ENCODE measurements at places on chromosomes 16 and 17.

GRCh38 chr17:65511316-65511715 lies 50.1 kb downstream of the AXIN2 start:
- no peak for DNase-seq

DNA sequence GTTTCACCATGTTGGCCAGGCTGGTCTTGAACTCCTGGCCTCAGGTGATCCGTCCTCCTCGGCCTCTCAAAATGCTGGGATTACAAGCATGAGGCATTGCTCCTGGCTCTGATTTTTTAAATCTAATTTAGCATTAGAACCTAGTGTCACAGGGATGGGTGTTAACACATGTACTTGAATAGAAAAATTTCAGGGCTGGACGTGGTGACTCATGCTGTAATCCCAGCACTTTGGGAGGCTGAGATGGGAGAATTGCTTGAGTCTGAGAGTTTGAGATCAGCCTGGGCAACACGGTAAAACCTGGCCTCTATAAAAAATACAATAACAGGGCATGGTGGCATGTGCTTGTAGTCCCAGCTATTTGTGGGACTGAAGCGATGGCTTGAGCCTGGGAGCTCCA lies 6.0 kb upstream of the RNF135 start:
- DNase-seq: no peak

DNA sequence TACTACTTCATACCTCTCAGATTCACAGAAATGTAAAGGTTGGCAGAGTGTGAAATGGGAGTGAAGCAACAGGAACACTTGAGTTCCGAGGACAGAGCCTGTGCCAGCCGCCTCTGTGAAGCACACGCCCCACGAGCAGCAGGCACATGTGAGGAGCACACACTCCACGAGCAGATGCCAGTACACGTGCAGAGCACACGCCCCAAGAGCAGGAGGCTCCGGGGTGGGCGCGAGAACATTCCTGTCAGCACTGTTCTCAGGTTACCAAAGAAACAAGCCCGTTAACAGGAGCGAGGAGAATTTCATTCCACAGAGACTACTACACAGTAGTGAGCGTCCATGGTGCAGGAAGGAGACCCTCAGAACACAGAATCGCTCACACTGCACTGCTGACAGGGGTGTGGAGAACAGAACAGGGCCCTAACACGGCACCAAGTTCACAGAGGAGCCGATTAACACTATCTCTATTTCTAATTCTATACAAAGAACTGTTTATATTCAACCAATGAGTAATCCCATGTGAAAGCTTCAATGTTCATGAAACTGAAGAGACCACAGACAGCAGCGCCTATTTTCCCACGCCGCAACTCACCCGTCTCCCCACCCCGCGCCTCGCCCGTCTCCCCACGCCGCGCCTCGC lies 40.1 kb downstream of the KLHDC4 start:
- no peak for DNase-seq

GRCh38 chr16:1773703-1774447 lies 941 bp upstream of the MRPS34 start:
- DNase-seq: no peak

DNA sequence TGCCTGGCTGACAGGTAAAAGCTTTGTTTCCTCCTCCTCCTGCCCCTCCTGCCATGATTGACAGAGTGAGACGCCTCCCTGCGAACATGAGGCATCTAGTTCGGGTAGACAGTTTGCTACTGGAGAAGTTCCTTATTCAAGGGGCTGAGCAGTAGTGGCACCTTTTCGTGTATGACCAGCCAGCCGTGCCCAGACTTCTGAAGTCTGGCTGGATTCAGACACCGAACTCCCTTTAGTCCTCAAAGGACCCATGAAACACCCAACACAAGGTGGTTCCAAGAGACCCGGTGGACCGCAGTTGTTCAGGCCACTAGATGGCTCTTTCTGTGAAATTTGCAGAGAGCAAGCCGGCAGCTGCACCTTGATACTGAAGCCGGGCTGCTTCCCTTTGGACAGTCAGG lies 192.8 kb downstream of the XYLT1 start:
- DNase-seq: peak; percentile 23

DNA sequence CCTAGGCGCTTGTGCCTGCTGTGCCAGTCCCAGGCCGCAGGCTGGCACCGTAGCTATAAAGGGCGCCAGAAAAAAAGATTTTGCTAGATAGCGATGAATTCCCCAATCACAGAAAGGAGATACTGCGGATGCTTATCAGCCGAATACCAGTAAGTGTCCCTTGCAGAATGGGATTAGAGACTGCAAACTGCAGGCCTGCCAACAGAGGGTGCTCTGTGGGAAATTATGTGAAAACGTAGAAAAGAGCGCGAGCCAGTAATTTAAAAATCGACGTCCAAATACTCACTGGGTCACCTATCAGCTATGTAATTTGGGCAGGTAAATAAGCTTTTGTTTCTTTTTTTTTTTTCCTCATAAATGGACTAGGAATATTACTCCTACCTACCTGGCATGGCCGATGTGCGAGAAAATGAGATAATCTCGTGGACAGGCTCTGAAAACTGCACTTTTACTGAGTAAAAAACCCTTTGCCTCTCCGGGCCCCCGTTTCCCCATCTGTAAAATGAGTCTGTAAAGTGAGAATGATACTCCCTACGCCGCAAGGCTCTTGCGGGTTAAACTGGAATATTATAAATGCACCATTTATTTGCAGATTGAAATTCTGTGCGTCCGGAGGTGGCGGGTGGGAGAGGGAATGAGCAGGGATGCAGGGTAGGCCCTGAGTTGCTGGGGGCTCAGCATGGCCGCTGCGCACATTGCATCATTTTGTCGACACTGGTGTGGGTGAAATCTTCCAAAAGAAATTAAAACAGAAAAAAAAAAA lies 1.2 kb upstream of the COG1 start:
- peak; percentile 58 for DNase-seq

GRCh38 chr17:44209786-44210341 lies 9.6 kb downstream of the UBTF start:
- DNase-seq: no peak

DNA sequence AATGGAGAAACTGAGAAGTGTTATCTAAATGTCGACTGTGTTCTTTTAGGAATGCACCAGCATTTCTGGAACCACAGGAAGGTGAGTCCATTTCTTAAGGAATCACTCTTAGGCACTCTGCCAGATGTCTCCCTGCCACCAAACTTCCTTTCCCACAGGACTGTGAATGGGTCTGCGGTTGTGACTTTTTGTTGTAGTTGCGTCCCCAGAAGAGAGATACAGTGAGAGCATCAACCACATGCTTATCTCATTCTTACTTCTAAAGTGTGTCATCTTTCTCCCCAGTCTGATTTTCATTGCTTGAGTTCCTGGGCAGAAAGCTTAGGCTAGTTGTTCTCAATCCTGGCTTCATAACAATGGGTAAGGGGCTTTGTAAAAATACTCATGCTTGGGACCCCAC lies 13.4 kb downstream of the ITPRIPL2 start:
- DNase-seq: no peak

DNA sequence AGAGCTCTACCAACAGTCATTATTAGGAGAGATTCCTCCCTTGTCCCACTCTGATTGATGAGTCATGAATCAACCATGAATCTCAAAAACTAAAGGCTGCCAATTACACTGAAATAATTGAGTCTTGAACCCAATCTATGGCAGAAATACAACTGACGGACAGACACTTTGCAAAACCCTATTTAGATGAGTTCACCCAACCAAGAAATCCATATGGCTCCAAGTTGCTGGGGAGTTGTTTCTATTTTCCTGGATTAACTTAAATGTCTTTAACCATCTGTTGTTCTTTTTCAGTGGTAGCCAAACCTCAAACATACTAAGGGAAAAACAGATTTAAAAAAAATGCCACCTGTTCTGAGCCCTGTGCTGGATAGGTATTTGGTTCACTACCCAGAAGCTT lies 151.0 kb downstream of the SHISA9 start:
- DNase-seq: no peak

DNA sequence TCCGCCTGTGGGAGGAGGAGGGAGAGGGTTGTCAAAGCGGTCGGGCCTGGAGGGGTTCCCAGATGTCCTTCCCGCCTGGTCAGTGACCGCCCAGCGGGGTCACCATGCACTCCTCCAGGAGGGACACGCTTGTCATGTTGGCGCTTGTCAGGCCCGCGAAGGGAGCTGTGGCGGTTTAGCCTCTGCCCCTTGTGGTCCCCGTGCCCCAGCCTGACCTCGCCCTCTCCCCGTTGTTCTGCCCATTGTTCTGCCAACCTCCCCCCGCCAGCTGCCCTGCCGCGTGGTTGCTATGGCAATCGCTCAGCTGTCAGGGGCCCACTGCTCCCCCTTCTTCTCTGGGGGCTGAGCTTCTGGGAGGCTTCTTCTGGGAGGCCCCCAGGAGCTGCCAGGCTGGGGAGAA lies 146.4 kb upstream of the CIBAR2 start:
- no peak for DNase-seq
